Common myeloid progenitor, CD34-positive (primary cell): ENCODE measurements at places on chromosomes 5 and 9.

- DNase-seq = no peak
Measured at GRCh38 chr5:149049371-149049781, 13.5 kb downstream of the SH3TC2 start.

- no peak for DNase-seq
Measured at GRCh38 chr9:112048924-112049691, 126.0 kb downstream of the SUSD1 start.

DNA sequence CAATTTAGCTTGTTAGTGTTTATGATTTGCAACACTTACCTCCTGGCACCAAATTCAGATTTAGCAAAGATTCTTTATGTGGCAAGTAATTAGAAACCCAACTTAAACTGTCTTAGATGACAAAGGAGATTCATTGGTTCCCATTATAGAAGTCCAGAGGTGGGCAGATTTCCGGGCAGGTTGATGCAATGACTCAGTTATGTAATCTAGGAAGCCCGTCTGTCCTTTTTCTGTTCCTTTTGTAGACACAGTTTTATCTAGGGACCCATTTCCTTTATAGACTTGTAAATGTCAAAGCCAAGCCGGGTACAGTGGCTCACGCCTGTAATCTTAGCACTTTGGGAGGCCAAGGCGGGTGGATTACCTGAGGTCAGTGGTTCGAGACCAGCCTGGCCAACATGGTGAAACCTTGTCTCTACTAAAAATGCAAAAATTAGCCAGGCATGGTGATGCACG is 20.3 kb upstream of the ANKRD33B start:
- DNase-seq = no peak

DNA sequence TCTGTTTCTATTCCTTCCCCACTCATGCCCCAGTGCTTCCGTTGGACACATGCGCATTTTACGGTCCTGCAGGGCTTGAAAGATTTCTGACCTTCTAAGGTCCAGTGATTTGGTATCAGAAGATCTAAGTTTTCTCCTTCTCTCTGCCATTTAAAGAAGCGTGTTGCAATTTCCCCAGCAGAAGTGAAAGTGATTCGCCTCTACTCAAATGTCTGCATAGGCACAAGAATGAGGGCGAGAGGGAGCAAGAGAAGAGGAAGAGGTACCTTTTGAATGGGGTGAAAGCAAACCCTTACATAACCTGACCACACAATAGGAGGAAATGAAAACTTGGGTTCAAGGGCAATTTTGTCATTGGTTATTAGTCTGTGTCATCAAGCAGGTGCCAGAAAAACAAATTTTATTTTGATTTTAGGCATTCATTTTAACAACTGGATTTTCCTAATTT is 31.7 kb upstream of the NR3C1 start:
- DNase-seq = peak; percentile 82

- no peak for DNase-seq
Measured at GRCh38 chr5:92435781-92436180, 1052.7 kb upstream of the ARRDC3 start.

- no peak for DNase-seq
Measured at GRCh38 chr5:104498281-104498680, 935.7 kb upstream of the NUDT12 start.

- no peak for DNase-seq
Measured at GRCh38 chr5:88954511-88954910, 71.5 kb upstream of the MEF2C start.
